ENCODE measurements at places on chromosomes 7 and 10.

DNA sequence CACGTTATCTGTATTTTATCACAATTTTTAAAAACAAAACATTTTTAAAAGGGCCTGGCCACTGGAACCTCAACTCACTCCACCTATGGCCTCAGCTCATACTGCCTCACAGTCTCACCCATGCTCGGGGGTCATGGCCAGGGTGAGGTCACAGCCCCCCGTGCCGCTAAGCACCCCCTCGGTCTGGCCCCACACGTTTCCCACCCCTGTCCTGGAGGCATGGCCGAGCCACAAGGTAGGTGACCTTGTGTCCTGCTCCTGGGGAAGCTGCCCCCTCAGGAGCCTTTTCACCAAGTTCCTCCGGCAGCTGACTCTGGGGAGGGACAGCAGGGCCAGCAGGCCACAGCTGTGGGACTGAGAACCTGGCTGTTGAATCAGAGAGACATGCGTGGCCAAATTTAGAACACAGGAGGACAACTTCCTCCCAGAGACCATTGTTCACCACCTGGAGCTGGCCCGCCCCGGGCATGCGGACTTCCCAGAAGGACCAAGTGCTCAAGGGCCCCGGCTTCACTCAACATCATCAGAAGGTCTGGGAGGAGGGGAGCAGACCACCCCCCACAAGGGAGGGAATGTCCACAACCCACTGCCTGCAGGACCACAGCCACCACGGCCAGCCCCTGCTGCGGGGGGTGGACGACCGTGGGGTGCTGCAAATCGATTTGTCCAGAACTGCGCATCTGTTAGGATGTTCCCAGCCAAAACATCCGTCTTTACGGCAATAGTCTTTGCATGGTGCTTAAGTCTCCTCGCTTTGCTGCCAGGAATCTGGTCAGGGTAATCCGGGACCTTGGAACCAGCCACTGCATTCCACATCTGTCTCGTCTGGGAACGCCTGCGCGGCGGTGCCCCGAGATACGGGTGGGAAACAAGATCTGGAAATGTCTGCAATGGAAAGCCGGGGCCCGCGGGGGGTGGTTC lies 48.6 kb upstream of the PDGFA start:
- DNase-seq: no peak

- DNase-seq: no peak
Measured at GRCh38 chr10:127254276-127254675, 57.9 kb upstream of the INSYN2A start.

- no peak for DNase-seq
Measured at GRCh38 chr10:25068152-25069058, 52.0 kb downstream of the THNSL1 start.

GRCh38 chr7:18262058-18262457 lies 233.5 kb upstream of the HDAC9 start:
- DNase-seq: no peak

DNA sequence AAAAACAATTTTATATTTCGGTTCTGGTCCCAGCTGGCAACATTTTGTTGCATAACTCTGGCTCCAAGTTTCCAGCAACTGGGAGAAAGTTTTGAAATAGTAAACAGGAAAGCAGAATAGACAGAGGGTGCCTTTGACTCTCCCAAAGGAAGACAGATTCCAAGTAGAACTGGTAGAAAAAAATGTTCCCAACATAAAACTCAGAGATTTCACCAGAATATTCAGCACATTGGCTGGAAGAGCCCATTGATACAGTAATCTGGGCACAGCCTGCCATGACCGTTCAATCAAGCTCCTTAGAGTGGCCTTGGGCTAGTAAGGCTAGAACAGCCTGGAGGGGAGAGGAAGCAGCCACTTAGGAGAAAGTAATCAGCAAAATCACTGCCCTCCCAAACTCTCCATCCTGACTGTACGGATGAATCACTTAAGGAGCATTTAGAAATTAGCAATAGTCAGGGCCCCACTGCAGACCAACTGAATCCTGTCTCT lies 120.4 kb downstream of the CUBN start:
- no peak for DNase-seq

DNA sequence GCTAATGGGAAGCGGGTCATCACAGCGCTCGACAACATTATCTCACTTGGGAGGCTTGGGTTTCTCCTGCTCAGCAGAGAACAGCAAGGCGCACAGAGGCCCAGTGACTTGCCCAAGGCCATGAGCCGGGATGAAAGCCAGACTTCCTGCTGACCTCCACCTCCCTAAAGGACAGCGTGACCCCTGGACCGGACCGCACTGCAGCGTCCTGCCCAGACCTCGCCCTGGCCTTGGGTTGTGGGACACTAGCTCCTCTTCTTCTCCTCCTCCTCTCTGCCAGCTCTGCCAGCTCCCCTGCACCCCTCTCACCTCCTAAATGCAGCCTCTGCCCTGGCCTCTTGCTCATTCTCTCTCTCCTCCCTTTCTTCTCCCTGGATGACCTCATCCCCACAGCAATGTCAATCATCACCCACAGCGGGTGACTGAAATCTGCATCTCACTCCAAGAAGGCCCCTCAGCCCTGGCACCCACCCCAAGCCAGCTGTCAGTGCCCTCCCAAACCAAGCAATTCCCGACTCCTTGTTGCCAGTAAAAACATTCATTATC lies 19.4 kb downstream of the SPOCK2 start:
- no peak for DNase-seq

Measured in effector CD4-positive, alpha-beta T cell (primary cell).